ENCODE measurements at places on chromosomes 1 and 21.

DNA sequence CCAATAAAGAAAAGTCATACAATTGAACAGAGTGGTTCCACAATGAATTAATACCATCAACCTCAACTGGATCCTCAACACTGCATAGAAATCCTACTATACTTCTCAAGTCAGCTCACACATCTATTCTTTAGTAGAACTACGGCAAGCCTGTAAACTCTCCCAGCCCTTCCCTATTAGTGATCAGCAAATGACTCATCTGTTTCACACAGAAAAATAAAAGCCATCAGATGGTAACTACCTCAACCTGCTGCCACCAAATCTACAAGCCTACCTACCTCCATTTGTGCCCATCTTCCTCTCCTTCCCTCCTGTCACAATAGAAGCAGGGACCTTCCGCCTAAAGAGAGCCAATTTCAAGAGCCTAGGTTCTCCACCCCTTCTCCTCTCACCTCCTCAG lies 63.6 kb downstream of the DMAP1 start:
- no peak for DNase-seq

DNA sequence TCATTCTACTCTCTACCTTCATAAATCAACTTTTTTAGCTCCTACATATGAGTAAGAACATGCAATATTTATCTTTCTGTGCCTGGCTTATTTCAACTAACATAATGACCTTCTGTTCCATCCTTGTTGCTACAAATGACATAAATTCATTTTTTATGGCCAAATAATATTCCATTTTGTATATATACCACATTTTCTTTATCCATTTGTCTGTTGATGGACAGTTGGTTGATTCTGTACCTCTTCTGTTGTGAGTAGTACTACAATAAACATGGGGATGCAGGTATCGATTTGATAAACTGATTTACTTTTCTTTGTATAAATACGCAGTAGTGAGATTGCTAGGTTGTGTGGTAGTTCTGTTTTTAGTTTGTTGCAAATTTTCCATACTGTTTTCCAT lies 279.5 kb upstream of the NFIA start:
- no peak for DNase-seq

DNA sequence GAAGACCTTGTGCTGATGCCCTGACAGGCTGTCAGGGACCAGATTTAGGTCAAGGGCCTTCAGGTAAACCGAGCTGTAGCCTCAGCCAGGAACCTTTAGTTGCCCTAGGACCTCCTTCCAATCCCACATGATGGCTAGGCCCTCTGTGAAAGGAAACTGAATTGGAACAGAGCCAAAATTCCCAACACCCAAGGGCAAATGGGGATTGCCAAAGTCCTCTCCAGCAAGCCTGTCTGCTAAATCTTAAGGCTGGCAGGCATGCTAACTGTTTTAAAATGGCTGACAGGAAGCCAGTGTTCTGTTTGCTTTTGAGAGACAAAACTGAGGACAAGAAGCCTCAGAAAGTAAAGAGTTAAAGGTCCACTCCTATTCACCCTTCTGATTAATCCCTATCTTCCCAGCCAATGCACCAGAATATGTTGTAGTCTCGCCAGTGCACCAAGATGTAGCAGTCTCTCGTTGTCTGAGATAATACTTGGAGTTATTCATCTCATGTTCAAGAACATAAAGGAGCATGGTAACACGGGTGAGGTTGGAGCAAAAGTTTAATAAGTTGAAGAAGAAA lies 35.1 kb downstream of the MSTO1 start:
- DNase-seq, result no peak

GRCh38 chr1:24545662-24546061 lies 10.2 kb upstream of the NCMAP start:
- DNase-seq, result no peak

GRCh38 chr1:204445860-204446412 lies 34.3 kb upstream of the PPP1R15B start:
- no peak for DNase-seq

DNA sequence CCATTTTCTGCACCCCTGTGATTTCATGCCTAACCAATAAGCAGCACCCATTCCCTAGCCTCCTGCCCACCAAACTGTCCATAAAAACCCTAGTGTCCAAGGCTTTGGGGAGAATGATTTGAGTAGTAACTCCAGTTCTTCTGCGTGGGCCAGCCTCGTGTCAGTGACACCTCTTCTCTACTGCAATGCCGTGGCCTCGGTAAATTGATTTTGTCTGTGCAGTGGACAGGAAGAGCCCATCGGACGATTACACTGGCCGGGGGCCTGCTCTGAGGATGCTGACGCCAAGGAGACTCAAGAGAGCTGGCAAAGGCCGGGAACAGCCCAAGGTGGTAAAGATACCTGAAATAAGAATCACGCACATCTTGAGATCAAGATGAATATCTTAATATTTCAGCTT lies 29.3 kb downstream of the RSPH1 start:
- DNase-seq, result no peak

GRCh38 chr1:210653771-210654170 lies 325.1 kb downstream of the HHAT start:
- no peak for DNase-seq

GRCh38 chr1:167076136-167076710 lies 14.0 kb downstream of the GPA33 start:
- no peak for DNase-seq

DNA sequence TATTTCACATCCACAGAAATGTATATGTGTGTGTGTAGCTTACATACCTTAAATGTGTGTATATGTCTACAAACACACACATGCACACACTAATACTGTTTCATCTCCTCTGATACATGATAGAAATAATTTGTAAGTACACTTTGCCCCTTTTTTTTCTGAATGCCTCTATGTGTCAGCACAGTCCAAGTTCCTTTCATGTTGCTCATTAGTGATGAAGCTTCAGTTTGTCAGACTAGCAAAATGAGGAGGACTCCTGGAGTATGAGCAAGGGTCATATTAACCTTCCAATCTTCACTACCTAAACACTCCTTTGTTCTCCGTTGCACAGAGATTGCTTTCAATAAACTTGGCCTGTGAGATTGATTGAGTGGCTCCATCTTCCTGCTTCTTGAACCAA lies 935.4 kb downstream of the MRPL39 start:
- DNase-seq, result no peak

DNA sequence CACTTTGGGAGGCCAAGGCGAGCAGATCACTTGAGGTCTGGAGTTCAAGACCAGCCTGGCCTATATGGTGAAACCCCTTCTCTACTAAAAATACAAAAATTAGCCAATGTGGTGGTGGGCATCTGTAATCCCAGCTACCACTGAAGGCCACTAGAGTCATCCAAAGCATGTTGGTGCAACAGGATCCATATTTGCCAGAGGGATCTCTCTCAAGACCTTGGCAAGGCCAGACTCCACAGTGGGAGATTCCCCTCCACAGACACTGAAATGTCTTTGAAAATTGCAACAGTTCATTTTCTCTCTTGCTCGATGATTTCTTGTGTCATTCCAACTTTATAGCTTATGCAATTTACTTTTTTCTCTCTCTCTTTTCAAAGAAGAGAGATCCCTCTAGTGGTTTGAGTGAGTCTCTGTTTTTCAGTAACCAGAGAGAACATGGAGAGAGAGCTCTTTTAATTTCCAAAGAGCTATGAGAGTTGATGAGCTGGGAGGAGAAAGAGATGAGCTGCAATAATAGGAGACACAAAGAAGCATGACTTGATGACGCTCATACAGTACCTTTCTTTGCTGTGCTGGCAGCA lies 176.8 kb upstream of the USP25 start:
- no peak for DNase-seq

GRCh38 chr1:5950201-5950895 lies 41.9 kb downstream of the NPHP4 start:
- DNase-seq, result no peak

GRCh38 chr1:242187816-242188215 lies 188.9 kb upstream of the MAP1LC3C start:
- DNase-seq, result no peak

DNA sequence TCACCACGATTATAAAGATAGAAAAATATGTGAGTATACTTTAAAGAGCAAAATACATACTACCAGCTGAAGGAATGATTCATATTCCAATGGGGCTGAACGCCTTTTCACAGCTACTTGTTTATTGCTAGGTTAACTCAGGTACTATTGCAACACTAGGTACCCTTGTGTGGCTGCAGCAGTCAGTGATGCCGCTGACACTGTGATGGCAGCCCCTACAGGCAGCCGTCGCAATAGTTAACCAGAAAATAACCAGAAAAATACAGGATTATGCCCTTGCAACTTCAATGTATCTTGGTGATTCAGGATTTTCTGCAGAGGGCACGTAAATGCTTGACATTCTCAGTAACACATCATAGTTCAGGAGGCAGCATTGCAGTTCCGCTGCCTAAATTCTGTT lies 1.6 kb upstream of the MARK1 start:
- DNase-seq, result no peak

GRCh38 chr1:111786669-111787207 lies 31.0 kb downstream of the DDX20 start:
- no peak for DNase-seq

GRCh38 chr1:197041486-197042353 lies 25.3 kb downstream of the F13B start:
- no peak for DNase-seq

DNA sequence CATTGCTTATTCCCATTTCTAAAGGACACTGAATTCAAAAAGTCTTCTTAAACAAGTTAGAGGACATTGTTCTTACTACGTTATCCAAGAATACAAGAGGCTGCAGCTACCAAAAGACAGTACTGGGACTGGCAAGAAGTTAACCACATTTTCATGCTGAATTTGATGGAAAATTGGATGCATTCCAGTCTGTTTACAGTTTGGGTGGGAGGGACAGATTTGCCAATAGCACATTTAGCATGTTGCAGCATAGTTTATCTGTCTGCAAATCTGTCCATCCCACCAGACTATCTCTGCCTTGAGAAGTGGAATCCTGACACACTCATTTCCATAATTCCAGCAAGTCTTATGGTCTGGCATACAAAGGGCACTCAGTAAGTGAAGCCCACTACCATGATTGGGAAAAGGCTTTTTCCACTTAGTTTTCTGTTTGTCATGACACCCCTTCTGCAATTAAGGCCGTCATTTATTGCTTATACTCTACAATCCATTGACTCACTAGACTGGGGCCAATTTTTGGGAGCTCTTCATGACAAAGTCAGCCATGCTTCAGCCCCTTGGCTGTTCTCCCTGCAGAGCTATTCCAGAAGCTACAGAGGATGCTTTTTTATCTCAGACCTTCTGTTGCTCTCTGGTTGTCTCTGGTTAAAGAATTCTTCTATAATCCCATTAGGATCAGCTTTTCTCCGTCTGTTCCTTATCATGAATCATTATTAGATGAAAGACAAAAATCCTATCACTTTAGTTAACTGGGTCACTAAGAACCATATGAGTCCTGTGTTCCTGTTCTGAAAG lies 355.8 kb upstream of the PTBP2 start:
- DNase-seq, result no peak

DNA sequence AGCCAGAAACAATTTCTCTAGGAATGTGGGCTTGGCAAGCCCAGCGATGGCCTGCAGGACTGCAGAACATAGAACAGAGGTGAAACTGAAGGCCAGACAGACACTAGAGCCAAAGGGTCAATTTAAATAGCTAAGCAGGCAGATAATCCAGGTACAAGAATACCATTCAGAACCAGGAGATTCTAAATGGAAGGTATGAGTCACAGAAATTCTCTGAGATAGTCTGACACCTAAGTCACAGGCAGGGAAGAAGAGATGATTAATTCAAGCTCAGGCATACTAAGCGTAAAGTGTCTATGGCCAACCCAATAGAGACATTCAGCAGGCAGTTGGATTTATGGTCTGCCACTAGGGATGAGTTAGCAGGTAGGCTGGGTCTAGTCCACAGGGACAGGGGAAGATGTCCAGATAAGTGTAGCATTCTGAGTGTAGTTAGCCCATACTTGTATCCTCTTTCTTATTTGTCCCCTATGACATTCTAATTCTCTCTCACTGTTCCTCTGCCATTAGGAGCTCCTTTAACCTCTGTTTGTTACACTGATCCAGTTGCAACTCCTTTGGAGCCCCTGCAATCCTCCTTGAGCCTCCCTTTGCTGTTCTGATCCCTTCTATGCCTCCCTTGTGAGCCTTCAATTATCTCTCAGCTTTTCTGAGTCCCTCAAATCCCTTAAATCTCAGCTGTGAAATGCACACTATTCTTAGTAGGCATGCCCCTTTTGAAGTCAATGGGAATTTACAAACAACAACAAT lies 383.8 kb downstream of the LMO4 start:
- DNase-seq, result no peak

GRCh38 chr1:228938537-228938901 lies 203.2 kb downstream of the RHOU start:
- no peak for DNase-seq

GRCh38 chr1:65965112-65965996 lies 172.7 kb downstream of the PDE4B start:
- no peak for DNase-seq

DNA sequence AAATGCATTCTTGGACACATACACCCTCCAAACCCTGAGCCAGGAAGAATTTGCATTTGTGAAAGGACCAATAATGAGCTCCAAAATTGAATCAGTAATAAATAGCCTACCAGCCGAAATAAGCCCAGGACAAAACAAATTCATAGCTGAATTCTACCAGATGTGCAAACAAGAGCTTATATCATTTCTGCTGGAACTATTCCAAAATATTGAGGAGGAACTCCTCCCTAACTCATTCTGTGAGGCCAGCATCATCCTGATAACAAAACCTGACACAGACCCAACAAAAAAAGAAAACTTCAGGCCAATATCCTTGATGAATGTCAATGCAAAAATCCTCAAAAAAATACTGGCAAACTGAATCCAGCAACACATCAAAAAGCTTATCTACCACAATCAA lies 6.7 kb downstream of the SPRR2E start:
- DNase-seq, result no peak

DNA sequence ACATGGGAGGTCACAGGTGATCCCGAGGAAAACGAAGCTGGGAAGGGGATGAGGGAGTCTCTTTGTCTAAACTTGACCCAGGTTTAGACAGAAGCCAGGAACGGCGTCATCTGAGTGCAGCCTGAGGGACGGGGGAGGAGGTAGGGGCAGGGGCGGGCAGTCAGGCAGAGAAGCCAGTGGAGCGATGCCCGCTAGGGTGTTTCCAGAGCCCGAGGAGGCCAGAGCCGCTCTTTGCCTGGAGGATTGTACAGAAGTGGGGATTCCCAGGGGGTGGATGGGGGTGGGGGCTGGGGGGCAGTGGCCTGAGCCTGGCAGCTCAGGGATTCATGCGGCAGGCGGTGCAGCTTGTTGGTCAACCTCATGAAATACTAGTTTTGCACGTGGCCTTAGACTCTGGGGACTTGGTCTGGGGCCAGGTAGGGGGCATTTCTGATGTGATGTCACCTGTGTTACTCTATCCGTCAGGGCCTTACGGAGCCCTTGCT lies 58.4 kb downstream of the VPS26C start:
- no peak for DNase-seq

DNA sequence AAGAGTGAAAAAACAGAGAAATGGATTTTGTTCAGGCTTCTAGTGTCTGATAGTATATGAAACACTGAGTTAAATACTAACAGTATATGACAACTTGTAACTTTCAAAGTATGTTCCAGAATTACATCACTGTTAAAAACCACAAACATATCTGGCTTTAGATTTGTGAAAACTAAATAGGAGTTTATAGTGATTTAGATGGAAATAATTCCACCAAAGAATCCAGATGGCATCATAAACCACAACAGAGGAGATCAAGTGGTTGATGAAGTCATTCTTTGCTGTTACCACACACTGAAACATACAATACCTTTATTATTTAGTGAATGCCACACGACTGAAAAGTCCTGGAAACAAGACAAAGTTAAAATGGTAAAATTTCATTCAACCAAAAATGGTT lies 37.2 kb downstream of the ALG14 start:
- no peak for DNase-seq

- DNase-seq, result no peak
Measured at GRCh38 chr21:43634618-43635017, 24.7 kb downstream of the HSF2BP start.

- no peak for DNase-seq
Measured at GRCh38 chr1:31521761-31522555, 54.4 kb upstream of the TINAGL1 start.
